Renal cortical epithelial cell (primary cell): ENCODE measurements at places on chromosomes 6 and 20.

- no peak for DNase-seq
Observed at GRCh38 chr6:45398075-45398813, 20.5 kb upstream of the SUPT3H start.

GRCh38 chr6:128432394-128432793 lies 88.0 kb downstream of the PTPRK start:
- peak; percentile 40 for DNase-seq

DNA sequence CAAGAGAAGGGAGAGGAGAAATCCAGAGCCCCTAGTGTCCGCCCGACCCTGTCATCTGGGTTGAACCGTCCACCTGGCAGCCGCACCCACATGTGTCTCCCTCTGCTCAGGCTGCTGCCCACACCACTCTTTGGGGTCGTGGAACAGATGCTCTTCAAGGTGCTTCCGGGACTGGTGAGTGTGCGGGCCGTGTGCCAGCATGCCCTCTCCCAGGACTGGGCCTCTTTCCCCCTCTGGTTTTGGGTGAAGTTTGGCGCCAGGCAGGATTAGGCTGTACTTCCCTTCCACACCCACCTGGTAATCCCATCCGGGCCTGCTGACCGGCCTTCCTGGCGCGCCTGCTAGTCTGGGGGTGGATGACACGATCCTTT lies 7.9 kb downstream of the BPIFB3 start:
- no peak for DNase-seq

DNA sequence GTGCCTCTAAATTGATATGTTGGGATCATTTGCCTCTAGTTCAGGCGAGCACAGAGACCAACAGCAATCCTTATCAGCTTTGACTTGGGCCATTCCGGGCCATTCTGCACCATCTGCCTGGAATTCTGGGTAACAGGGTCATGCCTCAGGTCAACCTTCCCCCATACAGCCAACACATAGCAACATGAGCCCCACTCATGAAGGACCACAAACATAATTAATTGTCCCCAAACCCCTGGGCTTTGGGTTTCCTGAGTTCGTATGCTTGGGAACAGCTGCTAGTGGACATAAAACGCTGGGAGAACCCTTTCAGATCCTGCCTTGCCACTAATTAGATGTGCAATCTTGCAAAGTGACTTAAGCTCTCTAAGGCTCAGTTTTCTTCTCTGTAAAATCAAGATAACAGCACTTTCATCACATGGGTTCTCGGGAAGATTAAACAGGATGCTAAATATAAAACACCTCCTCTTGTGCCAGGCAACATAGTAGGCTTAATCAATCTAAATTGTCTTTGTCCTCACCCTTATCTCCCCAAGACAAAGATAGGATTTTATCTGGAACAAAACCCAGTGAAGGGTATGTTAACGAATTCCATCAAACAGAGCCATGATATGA lies 426.5 kb downstream of the CD83 start:
- DNase-seq: no peak

DNA sequence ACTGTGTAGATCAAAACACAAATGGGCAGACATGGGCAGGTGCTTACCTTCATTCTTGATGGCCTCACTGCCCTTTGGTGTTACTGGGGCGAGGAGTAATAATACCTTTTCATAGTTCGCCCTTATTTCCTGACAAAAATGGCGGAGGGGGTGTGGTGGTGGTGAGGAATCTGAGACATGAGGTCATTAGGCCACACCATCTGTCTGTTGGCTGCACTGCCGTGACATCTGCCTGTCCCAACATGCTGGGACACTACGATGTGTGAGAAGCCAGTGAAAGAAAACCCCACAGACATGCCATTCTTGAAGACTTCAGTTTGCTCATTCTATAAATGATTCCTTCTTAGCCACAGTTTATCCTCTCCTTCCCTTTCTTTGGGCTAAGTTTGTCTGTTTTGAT lies 13.4 kb upstream of the MAPRE1 start:
- DNase-seq: no peak

GRCh38 chr6:38695227-38695900 lies 7.6 kb downstream of the GLO1 start:
- DNase-seq: no peak

DNA sequence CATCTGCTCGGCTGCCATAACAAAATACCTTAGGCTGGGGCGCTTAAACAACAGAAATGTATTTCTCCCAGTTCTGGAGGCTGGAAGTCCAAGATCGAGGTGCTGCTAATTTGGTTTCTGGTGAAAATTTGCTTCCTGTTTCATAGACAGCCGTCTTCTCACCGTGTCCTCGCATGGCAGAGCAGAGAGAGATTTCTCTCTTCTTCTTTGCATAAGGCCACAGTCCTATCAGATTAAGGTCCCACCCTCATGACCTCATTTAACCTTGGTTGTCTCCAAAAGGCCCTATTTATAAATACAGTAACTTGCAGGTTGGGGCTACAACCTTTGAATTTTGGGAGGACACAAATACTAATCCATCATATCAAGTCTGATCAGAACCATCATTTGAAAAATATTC lies 544.3 kb downstream of the KIF16B start:
- DNase-seq: no peak

DNA sequence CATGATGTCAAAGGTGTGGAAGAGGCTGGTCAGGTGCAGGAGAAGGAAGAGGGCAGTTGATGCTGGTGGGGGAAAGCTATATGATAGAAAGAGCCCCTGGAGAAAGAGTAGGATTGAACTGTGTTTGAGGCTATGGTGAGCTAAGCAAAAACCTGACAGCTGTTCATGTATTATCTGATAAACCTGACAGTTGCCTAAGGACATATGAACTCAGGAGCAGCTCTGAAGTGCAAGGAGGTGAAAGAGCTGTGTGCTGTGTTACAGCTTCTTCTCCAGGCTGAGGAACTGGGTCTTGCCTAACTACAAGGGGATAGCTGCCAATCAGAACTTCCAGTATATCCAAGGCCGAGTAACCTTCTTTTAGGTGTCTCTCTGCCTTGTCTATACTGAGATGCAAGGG lies 81.8 kb downstream of the LCA5 start:
- no peak for DNase-seq

DNA sequence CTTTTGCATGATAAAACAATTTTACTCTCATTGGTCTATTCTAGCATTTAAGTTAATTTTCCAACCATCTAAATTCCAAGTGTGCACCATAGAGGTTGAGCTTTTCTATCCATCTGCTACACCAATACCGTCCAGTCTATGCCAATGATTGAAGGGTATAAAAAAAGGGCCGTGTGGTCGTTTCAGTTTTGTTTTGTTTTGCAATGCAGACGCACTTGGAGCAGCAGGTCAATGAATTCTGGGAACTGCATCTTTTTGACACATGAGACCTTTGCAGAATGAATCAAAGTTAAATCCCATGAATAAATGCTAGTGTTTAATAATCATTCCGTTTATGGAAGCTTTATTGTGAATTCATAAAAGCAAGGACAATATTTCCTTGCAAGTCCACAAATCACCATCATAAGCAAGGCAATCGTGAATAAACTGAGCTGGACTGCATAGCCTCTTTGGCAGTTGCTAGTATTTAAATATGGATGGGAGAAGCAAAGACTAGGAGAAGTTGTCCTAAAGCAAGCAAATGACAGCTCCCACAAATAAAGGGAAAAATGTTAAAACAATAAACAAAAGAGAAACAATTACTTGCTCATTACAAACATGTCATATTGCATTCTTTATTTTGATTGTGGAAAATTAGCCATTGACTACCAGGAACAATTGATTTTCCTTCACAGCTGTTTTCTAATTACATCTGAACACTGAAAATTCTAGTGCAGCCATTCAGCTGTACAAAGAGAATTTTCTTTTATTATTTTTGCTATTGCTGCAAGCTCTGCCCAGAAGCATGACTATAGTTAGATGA lies 649.7 kb upstream of the GJE1 start:
- DNase-seq: peak; percentile 5

DNA sequence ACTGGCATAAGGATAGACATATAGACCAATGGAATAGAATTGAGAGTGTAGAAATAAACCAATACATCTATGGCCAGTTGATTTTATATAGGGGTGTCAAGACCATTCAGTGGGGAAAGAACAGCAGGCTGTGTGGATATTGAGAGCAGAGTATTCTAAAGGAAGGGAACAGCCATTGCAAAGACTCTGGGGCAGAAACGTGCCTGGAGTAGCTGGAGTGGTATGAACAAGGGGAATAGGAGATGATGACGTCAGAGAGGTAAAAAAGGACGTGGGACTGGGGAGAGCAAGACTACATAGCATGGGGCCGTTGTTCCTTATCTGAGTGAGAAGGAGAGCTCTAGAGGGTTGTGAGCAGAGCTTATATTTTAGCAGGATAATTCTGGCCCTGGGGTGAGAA lies 85.2 kb downstream of the TOX2 start:
- DNase-seq: no peak

DNA sequence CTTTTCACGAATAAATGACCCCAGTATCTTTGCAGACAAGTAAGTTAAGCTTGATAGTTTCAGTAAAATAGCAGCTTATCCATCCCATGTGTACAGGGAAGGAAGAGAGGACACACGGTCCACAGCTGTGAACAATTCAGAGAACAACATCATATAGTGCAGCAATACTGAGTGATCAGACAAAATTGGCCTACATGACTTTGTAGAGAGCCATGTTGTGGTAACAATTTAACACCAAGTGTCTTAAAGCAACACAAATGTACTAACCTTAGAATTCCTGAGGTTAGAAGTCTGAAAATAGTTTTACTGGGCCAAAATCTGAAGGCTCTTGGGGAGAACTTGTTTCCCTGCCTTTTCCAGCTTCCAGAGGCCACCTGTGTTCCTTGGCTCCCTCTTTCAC lies 12.5 kb downstream of the FAM184A start:
- DNase-seq: no peak

GRCh38 chr6:154399097-154399496 lies 42.5 kb upstream of the IPCEF1 start:
- peak; percentile 43 for DNase-seq

DNA sequence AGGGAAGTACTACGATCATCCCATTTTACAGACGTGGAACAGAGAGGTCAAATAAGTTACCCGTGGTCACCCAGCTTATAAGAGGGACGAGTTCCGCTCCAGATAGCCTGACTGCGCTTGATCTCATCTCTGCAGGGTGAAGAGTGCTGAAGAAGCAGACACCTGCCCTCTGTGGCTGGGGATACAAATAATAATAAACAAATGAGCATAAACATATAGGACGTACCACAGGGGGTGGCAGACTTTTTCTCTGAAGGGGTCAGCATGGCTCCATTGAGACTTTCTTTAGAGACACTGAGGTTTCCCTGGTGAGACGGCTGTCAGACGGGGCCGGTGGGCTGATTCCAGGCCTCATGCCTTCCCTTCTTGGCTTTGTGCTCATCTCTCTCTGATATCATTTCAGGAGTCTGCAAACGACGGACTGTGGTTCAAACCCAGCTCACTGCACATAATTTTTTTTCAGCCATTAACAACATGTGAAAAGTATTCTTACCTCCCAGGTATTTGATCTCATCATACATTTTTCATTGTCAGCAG lies 47.1 kb downstream of the IRF4 start:
- DNase-seq: no peak

DNA sequence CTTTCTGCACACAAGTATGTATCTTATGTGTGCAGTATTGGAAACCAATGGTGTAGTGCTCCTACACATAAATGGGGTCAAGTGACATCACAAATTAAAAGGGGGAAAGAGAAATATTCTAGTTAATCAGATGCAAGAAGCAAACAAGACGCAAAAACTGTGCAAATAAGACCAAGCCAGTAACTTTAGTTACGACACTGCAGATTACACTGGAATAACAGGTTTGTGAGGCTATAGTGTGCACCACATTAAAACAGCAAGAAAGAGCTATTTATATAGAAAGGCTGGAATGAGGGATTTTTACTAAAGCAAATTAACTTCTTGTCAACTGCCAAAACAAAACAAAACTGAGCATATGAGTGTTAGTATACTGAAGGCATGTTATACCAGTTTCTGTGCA lies 45.8 kb downstream of the NR2E1 start:
- no peak for DNase-seq

GRCh38 chr6:109852713-109853112 lies 125.4 kb upstream of the GPR6 start:
- no peak for DNase-seq

- DNase-seq: no peak
Observed at GRCh38 chr6:149366267-149366921, 33.7 kb upstream of the SUMO4 start.

GRCh38 chr6:170295510-170296422 lies 4.9 kb upstream of the DLL1 start:
- DNase-seq: no peak

- DNase-seq: no peak
Observed at GRCh38 chr20:50708845-50709635, 17.7 kb upstream of the RIPOR3 start.

- DNase-seq: no peak
Observed at GRCh38 chr6:51531623-51532022, 555.8 kb downstream of the PKHD1 start.

DNA sequence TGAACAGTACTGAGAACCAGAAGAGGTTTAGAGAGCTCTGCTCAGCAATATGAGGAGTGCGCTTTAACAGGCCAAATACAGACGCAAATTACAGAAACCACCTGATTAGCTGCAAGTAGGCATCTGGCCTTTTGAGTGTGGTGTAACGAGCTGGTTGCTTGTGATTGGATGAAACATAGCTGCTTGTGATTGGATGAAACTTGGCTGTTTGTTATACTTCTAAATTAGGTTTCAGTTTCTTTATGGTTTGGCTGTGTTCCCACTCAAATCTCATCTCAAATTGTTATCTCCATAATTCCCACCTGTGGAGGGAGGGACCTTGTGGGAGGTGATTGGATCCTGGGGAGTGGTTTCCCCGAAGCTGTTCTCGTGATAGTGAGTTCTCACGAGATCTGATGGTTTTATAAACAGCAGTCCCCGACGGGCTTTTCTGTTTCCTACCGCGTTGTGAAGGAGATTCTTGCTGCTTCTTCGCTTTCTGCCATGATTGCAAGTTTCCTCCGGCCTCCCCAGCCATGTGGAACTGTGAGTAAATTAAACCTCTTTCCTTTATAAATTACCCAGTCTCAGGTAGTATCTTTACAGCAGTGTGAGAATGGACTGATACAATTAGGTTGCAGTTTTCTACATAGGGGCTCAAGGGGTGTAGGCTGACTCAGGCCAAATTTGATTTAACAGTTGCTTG lies 655.9 kb upstream of the MAN1A1 start:
- no peak for DNase-seq

DNA sequence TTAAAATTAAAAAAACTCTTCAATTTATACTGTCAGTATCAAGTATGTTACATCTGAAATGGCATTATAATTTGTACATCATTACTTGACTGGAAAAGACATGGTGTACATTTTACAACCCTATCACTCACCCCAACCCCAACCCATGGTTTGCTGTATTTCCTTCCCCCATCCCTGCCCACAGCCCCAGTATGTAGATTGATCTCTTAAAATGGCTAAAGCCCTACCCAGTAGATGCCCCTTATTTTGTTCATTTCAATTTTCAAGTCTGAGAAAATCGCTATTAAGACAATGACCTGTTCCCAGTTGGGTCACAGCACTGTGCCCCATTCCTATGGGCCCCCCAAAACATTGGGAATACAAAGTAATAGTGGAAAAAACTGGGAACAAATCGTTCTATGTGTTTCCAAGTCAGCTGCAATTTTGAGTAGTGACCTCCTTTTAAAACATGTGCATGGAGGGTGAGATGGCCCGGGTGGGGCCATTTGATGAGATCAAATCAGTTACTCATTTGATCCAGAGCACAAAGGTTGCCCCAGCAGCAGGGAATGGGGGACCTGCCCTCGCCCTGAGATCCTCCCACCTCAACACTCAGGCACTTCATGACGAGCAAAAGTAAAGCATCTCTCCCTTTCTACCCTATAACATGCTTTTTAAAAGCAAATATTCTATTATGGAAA lies 13.3 kb downstream of the EZR start:
- no peak for DNase-seq
